ENCODE measurements at places on chromosomes 2 and 18.

- no peak for DNase-seq
These were observed 125.0 kb downstream of the XRCC5 start for GRCh38 chr2:216234106-216234505.

GRCh38 chr18:63312737-63313395, 6.7 kb downstream of the BCL2 start:
- DNase-seq, result no peak

DNA sequence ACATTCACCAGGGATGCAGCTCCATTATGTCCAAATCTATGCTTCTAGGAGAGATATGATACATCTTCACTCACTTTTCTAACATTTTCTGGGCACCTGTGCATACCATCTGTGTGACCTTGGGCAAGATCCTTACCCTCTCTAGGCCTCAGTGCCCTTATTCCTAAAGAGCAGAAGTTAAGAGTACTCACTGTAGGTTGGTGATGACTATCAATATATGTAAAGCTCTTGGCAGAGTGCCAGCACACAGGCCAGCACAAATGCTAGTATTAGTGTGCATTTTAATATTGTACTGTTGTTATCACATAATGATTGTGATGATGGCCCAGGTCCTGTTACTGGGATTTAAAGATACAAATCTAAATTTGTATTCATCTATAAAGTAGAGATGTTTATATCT, 199.2 kb downstream of the RAD51AP2 start:
- no peak for DNase-seq

DNA sequence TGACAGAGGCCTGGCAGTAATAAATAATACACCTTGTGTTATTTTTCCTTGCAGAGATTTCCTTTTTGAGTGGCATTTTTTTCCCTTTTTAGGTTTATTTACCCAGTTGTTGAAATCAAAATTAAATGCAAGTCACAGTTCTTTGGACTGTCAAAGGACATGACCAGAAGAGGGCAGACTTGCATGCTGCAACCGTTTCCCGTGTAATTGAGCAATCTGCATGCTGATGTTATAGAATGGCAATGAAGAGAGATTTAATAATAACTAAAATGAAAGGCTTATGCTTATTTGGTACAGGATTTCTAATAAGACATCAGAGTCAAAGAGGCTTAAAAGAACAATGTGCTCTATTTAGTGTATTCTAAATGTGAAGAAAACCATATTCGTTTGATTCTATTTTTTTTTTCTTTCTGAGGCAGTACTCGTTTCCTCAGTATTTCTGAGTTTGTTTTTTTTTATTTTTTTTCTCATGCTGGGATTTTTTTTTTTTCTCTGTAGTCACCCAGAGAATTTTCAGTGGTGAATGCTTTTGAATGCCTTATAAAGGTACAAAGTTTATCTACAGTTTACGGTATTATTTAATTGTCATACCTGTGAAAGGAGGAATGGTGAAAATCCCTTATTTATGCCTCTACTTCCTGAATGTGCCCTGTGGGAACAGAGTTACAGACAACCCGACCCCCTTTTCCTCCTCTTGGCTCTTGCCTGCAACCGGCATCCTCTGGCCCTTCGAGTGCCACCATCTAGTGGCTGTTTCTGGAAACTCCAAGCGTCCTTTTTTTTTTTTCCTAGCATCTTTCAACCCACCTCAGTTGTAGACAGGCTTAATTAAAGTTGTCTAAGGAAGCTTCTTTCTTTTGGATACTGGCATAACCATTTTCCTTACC, 368.5 kb downstream of the LRRTM1 start:
- peak; percentile 82 for DNase-seq

DNA sequence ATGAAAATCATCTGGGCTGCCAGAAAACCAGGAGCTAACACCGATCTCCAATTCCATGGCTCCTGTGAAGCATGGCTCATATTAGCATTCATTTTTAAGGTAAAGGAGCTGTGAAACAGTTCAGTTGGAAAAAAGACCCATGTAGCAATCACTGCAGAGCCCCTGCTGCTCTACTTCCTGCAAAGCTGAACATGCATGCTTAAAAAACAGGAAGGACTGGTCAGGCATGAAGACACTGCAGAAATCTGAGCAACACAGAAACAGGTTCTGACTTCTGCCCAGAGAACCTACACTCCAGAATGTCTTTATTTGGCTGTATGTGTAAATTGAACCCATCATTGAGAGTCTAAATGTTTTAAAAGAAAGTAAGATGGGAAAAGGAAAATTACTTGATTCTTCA, 950.6 kb downstream of the DCDC2C start:
- no peak for DNase-seq

GRCh38 chr2:234291765-234292204, 205.1 kb downstream of the ARL4C start:
- DNase-seq, result peak; percentile 59

GRCh38 chr2:68466361-68466777, 725 bp downstream of the FBXO48 start:
- peak; percentile 88 for DNase-seq

GRCh38 chr18:22681908-22682307, 251.2 kb upstream of the RBBP8 start:
- peak; percentile 30 for DNase-seq

DNA sequence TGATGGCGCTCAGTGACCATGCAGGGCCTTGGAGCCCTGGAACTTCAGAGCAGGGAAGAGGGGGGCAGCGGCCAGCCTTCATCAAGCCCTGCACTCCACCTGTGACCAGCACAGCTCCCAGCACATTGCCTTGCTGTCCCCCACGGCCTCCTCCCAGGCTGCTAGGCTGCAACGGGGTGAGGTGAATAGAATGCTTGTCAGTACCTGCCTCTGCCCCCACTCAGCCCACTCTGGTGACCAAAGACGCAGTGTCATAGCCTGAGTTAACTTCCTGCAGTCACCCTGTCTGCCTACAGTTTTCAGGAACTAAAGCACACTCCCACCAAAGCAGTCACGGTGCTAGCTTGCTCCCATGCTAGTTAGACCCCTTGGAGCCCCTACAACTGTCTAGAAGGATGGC, 72.1 kb downstream of the STPG4 start:
- no peak for DNase-seq

GRCh38 chr2:68091439-68092034, 28.7 kb upstream of the C1D start:
- DNase-seq, result no peak

GRCh38 chr18:75097491-75098225, 111.3 kb downstream of the PTGR3 start:
- no peak for DNase-seq

DNA sequence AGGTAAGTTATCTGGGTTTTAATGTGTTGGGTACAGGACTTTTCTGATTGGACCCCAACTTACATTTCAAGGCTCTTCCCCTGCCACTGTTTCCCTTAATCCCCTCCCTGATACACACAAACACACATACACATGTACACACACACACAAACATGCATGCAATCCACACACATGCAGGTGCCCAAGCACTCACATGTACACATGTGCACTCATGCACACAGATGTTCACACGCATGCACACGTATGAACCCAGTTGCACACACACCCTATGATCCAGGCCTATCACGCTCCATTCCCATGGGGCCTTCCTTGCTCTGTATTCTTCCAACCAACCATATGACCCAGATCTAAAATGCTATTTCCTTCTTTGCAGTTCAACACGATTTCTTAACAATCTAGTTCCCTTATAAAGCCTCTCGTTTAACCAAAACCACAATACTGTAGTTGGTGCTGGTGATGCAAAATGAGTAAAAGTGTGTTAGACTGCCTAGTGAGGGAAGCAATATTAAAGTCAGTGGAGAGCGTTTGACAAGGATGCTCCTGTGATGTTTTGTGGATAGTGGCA, 11.1 kb downstream of the SERPINB8 start:
- no peak for DNase-seq

- no peak for DNase-seq
These were observed 112.0 kb upstream of the PNPT1 start for GRCh38 chr2:55805686-55806085.

DNA sequence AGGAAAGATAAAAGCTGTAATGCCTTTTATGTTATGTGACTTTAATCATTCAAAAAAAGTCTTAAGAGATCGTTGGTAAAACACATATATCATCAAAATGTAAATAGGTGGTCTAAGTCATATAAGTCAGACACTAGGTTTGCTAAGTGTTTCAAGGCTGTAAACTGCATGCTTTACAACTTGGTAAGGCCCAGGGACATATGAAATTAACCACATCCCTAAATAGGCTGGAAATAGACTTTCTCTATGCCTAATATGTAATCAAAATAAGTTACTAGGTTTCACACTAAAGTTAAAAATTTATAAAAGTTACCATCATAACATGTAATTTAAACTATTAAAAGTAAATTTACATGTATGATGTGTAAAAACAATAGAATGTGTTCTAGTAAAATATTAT, 946.3 kb upstream of the LRATD1 start:
- no peak for DNase-seq

- peak; percentile 38 for DNase-seq
These were observed 393.8 kb upstream of the LYPD1 start for GRCh38 chr2:133063775-133064174.

Data from iris pigment epithelial cell (primary cell).